ENCODE measurements at places on chromosomes 5 and 9.

- DNase-seq, result no peak
Measured at GRCh38 chr5:40376566-40376965, 303.1 kb upstream of the PTGER4 start.

- DNase-seq, result no peak
Measured at GRCh38 chr5:59826996-59827395, 66.5 kb downstream of the PDE4D start.

DNA sequence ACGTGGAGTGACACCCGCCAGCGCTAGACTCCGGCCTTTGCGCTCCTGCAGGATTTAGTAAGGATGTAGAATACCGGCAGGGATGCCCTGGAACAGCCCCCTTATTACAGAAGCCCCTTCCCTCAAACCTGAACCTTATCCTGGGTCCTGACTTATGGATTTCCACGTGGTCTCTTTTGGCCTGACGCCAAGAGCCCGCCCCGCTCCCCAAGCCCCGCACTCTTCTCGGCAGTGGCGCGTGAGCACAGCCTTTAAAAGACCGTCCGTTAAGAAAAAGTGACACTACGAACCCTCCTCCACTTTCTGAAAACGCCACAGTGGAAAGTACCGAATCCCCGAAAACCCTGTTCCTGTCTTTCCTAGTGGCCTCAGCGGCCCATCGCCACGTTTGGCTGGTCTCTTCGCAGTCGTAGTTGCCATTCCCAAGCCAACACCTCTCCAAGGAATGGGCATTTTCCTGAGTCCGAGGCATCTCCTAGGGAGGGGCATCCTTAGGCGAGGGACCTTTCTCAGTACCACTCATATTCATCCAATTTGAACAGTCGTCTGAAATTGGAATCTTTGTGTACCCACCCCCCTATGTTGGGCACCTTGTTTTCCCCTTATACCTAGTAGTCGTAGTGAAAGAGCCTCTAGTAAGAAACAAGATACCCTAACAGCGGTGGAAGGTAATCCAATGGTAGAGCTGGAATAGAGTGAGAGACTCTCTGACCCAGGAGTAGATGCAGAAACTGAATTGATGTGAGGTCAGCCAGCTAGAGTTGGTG, 732 bp upstream of the MCIDAS start:
- no peak for DNase-seq

GRCh38 chr9:92033991-92034390, 81.2 kb downstream of the SPTLC1 start:
- DNase-seq, result no peak

GRCh38 chr9:114285166-114285867, 37.6 kb upstream of the ORM1 start:
- no peak for DNase-seq

DNA sequence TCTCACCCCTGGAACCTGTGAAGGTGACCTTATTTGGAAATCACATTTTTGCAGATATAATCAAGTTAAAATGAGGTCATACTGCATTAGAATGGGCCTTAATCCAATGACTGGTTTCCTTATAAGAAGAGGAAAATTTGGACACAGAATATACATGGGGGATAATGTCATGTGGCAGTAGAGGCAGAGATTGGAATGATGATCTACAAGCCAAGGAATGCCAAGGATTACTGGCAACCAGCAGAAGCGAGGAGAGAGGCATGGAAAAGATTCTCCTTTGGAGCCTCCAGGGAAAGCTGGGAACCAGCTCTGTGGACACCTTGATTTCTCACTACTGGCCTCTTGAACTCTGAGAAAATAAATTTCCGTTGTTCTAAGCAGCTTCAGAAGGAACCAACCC, 20.2 kb upstream of the CEP78 start:
- DNase-seq, result no peak

GRCh38 chr5:58491216-58491892, at the start of gene GAPT:
Gene GAPT, plus strand, starts transcription at chr5:58491435. Its CDS starts 3,102 bp downstream, at chr5:58494537.
- DNase-seq, result no peak

DNA sequence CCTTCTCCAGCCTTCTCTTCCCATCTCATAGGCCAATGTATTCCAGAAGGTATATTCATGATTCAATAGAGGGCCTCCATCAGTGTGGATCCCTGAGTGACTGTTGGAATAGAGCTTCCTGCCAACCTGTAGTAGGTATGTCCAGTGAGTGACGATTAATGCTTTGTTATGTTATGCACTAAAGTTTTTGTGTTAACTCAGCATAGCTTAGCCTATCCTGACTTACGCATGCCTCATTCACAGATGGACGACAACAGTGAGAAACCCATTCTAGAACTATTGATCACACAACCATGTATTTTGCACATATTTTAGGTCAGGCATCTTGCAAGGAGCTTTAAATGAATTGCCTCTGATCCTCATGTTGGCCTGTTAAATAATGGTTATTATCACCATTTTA, 225.5 kb upstream of the TRIM32 start:
- no peak for DNase-seq

DNA sequence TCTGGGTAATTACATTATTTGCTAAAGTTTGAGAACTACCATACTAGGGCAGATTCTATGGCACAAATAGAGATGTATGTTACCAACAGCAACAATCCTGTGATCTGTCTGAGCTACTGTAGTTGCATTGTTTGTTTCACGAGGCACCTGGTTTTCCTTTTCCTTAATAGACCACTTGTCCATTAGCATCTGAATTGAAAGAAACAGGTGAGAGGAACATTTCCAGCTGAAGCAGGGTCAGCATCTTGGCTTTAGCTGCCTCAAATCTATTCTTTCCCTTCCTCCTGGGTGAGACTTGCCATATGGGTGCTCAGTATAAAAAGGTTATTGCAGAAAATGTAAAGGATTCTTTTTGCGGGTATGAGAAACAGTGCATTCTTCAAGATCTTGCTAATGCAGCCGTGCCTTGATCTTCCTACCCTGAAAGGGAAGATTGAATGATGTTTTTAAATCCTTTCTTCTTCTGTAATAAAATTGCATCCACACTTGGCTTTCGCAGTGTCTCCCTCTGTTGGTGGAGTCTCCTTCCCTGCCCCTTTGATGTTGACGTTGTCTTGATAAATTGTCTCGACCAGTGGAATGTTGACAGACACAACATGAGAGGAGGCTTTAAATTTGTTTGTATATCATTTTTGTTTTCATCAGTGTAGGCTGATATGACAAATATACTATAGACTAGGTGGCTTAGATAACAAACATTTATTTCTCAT, 118.0 kb upstream of the BRINP1 start:
- DNase-seq, result no peak

DNA sequence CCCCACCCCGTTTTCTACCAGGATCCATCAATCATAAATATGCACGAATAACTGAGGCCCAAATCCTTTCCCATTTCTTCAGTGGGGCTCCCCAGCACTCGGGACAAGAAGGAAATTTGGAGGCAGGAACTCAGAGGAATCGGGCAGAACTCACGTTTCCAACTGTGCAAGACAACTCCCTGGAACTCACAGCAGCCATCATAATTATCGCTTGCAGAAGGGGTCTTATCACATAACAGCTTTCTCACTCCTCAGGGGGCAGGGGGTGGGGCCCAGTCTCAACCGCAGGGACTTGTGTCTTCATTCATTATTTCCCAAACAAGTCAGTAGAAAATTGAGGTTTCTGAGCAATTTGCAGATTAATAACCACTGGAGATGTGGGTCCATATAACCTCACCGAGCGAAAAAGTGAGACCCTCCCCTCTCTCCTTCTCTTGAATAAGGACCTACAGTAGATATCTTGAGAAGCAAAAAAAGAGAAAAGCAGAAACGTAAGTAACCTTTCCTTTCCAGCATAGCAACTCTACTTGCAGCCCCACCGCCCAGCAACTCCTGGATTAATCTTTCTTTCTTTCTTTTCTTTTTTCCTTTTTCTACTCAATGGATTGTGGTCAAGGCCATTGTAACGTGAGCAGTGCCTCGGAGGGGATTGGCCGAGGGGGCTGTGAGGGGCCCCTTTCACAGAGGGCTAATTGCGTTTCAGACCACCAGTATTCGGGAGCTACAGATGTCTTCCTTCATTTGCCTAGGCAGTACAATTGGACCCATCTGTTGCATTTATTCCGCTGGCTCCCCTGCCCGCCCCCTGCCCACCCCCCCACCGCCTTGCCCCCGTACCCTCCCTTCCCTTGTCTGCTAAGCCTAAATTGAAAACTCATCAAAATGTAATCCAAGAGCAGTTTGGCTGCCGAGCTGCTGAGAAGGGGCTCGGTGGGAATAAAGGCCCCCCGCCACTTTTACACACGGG, 24.7 kb upstream of the TIFAB start:
- DNase-seq, result no peak

GRCh38 chr5:121899346-121899745, 47.7 kb downstream of the FTMT start:
- DNase-seq, result no peak

DNA sequence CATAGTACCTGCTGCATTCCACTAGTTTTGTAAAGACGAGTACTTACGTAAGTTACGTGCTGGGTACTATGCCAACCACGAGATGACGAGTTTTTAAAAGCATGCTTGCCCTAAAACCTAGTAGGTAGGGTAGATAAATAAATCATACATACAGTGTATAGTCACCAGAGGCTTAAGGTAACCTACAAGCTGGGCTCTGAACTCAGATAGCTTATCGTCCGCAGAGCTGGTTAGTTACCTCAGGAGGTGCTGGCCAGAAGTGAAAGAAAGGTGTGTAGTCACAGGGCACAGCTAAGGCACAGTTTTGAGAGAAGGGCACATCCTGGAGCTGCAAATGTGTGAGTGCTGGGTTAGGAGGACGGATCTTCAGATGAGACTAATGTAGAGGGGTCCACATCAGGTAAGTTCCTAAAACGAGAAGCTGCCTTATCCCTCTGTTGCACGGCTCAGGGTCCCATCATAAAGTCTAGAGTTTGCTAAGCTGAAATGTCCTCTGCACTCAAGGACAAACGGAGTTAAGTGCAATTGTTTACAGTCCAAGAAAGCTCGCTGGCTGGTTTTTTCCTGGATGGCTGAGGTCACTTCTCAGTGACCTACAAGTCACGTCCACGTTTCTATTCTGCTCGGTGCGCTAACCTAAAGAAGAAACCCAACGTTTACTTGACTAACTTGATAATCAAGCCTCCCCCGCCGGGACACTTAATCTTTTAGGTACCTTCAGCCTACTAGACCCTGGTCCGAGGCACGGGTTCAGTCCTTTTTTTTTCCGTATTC, 1.1 kb upstream of the SNX24 start:
- DNase-seq, result no peak

DNA sequence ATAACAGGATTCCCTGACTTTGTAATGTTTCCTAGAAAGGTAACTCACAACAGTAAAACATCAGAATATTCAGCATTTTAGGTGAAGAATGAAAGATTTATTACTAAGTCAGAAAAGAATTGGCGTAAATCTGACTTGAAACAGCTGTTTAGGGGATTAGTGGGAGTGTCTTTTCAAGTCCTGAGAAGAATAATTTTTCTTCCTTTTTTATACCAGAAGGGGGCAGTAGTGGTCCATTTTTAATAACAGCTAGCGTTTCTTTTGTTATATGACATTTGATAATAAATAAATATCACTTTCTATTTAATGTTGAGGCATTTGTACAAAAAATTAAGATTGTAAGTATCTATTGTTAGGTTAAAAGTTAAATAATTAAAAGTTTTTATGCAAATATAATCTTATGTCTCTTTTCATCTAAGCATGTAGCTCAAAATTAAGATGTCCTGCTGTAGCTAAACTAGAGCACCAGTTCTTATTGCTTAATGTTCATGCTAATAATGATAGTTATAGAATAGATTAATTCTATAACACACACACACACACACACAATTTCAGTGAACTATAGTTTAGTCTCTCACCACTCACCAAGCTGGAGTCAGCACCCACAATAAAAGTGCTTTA, 258.7 kb upstream of the ARRDC3 start:
- DNase-seq, result peak; percentile 6

DNA sequence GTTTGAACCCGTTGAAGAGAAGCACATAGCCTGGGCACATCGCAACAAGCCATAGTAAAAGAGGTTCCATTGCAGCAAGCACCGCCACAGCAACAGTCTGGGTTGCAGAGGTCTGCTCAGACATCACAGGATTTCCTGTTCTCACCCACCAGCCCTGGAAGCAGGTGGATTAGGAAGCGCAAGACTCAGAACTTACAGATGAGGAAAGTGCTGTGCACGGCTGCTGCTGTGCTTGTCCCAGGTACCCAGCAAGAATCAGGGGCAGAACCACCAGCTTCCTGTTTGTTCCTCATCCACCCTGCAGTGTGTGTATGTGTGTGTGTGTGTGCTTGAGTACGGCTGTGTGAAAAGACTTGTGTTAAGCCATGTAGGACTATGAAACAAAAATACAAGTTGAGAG, 124.7 kb upstream of the IRX2 start:
- DNase-seq, result no peak

- no peak for DNase-seq
Measured at GRCh38 chr5:14399054-14399692, 182.4 kb upstream of the OTULINL start.

GRCh38 chr5:132261881-132262845, 4.7 kb downstream of the PDLIM4 start:
- no peak for DNase-seq

GRCh38 chr5:66843065-66843464, 246.9 kb downstream of the MAST4 start:
- no peak for DNase-seq

Data from NCI-H187 treated with DMSO at 0.1 percent for 48 hours (cell line).